ENCODE measurements at places on chromosomes 11 and 22. TPM values are rescaled to one million over a fixed set of nuclear protein-coding genes. Genes with fewer than 3 reads are reported as not detected.

Gene C1QTNF4
- total RNA-seq, result 0.25 TPM

Gene NAALAD2
- total RNA-seq, result 5.6 TPM

Gene INSC
- total RNA-seq, result 0.77 TPM

Gene TNNI2
- not detected for total RNA-seq

Gene OR10D3
- total RNA-seq, result not detected

Gene OR5P2
- total RNA-seq, result not detected

Gene PHF21B
- total RNA-seq, result under 0.01 TPM

Gene OR8D1
- under 0.01 TPM for total RNA-seq

Gene RAB3IL1
- 19.1 TPM for total RNA-seq

Measured in uterine smooth muscle cell (primary cell).